ENCODE measurements at places on chromosomes 5 and 9.

DNA sequence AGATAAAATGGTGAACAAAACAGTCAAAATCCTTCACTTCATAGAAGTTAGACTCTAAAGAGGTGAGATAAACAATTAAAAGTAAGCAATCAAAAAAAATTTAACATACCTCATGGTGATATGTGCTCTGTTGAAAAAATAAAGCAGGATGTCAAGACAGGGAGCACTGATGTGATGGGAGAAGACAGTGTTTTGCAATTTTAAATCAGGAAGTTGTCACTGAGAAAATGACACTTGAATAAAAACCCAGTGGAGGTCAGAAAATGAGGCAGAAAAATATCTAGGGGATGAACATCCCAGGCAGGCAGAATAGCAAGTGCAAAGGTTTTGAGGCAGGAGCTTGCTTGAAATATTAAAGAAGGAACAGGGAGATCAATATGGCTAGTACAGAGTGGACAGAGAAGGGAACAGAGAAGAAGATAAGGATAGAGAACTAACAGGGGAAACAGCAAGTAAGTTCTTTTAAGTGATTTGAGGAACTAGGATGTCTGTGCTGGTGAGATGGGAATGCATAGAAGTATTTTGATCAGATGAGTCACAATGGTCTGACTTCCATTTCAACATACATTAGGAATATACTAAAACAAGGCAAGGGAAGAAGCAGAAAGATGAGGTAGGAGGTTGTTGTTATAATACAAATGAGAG is 130.4 kb downstream of the CHSY3 start:
- no peak for DNase-seq

- peak; percentile 47 for DNase-seq
Measured at GRCh38 chr9:16551692-16552091, 318.8 kb downstream of the BNC2 start.

GRCh38 chr9:133490201-133490681 is 11.3 kb upstream of the SLC2A6 start:
- peak; percentile 64 for DNase-seq

DNA sequence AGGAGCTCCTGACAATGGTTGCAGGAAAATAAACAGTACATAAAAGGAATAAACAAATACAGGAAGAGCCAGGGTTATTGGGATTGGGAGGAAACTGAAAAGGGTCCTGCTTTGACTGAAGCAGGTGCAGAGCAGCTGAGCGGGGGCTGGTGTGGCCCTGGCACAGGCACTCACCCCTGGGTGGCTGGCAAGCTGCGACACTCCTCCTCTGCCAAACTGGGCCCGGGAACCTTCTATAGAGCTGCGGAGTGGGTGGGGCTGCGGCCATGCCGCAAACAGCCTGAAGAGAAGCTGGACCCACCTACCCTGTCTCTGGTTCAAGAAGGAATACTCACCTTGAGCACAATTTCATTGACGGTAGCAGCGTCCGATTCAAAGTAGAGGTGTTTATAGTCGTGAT is 182.5 kb downstream of the GAPVD1 start:
- DNase-seq = no peak

DNA sequence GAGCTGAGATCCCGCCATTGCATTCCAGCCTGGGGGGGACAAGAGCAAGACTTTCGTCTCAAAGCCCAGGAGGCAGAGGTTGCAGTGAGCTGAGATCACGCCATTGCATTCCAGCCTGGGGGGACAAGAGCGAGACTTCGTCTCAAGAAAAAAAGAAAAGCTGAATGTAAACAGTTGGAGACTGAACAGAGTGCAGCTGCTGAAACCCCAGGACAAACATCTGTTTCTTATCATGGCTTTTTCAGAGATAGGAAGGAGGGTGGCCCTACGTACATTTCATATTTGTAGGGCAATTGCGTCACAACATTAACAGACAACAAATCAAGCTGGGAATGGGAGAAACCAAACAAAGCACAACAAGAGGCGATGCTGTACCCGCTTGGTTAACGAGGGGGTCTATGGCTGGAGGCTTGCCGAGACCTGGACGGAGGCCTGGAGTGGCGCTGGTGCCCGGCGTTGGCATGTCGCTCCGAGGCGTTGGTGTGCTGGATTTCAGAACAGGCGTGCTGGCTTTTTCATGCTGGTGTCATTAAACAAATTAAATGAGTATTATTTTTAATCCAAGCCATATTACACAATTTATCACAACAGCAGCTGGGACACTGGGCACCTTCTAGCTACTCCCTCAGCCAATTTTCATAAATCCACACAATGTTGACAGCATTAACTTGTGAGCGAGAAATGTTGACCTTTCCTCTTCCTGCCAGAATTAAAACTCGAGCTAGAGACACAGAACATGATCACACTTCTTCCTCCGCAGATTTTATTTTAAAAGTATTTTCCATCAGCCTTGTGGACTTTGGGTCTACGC is 76.1 kb downstream of the TLE1 start:
- DNase-seq = no peak

- no peak for DNase-seq
Measured at GRCh38 chr9:115038178-115038577, 79.8 kb downstream of the TNC start.
